ENCODE measurements at places on chromosomes 2 and 18.

- peak within 1 kb of the TSS; percentile 96 for H3K27ac ChIP-seq
- H3K36me3 ChIP-seq: no peaks in the 10 kb centered on the region
- no peaks in the 10 kb centered on the region for H3K27me3 ChIP-seq
Measured at GRCh38 chr2:65056215-65057053, at the start of gene CEP68. TSS of gene CEP68 (plus strand) at chr2:65056416. CDS start at chr2:65069445, 13,029 bp downstream.

GRCh38 chr2:16853088-16853487 lies 187.5 kb upstream of the CYRIA start:
- no peaks in the 10 kb centered on the region for H3K36me3 ChIP-seq
- H3K27ac ChIP-seq: no peak overlapping the region
- H3K27me3 ChIP-seq: no peaks in the 10 kb centered on the region
- no peaks in the 10 kb centered on the region for H3K4me1 ChIP-seq
- DNase-seq: no peak

DNA sequence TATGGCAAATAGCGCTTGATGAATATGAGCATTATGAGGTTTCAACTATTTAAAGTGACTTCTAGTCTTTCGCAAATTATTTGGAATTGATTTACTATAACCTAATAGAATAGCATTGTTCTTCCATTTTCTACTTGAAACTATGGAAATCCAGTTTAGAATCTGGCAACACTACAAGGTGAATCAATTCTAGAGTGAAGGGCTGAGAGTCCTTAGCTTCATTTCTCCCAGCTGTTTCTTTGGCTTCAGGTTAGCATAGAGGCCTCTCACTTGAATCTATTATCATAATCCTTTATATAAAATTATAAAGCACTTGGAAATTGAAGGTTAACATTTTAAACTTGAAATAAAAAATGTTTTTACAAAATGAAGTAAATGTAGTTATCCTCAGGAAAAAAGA lies 318.8 kb downstream of the CCDC85A start:
- no peak for DNase-seq
- H3K27me3 ChIP-seq: no peaks in the 10 kb centered on the region
- H3K36me3 ChIP-seq: no peaks in the 10 kb centered on the region
- H3K27ac ChIP-seq: no peak overlapping the region
- H3K4me1 ChIP-seq: no peaks in the 10 kb centered on the region

- DNase-seq: no peak
- no peaks in the 10 kb centered on the region for H3K4me1 ChIP-seq
- no peak overlapping the region for H3K27ac ChIP-seq
- H3K4me3 ChIP-seq: no peak overlapping the region
- no peaks in the 10 kb centered on the region for H3K36me3 ChIP-seq
Measured at GRCh38 chr2:204897561-204897960, 352.3 kb downstream of the PARD3B start.

DNA sequence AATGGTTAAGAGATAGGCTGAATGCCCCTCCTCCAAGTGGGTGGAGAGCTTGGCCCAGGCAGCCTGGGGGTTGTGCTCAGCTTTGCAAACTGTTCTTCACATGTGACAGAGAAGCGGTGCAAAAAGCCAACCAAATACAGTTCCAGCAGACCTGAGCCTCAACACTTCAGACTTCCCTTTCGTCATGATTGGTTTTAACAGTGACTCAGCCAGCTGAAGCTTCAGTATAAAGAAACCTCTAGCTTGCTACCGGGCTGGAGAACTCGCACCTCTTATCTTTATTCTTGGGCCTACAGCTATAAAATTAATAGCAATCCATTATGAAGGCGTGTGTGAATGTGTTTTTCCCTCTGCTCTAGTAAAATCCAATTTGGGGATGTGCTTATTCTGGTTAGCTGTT lies 20.0 kb downstream of the SETBP1 start:
- no peaks in the 10 kb centered on the region for H3K36me3 ChIP-seq
- H3K4me1 ChIP-seq: peaks cover 74% of the 10 kb centered on the region
- H3K27me3 ChIP-seq: no peaks in the 10 kb centered on the region
- peak; percentile 69 for DNase-seq

DNA sequence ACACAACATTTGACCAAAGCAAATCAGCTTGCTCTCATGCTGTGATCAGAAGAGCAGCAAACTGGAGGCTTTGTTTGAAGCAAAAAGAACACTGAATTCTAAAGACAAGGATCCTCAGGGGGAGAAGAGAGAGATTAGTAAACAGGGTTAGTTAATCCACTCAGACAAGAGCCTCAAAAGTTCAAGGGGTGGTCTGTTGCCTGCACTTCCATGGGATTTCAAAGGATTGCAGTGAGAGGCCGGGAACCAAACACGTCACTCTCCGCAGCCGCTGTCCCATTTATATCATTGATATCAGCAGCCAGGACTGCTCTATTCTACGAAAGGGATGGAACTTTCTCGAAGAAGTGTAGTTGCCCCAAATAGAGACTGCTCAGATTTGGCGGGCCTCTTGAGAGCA lies 97.8 kb upstream of the SP3 start:
- no peaks in the 10 kb centered on the region for H3K36me3 ChIP-seq
- H3K4me1 ChIP-seq: no peaks in the 10 kb centered on the region
- no peak overlapping the region for H3K4me3 ChIP-seq
- no peak overlapping the region for H3K27ac ChIP-seq
- no peak for DNase-seq

- peaks cover 7% of the 10 kb centered on the region for H3K4me1 ChIP-seq
- H3K27ac ChIP-seq: no peak overlapping the region
- H3K27me3 ChIP-seq: no peaks in the 10 kb centered on the region
- no peak for DNase-seq
Measured at GRCh38 chr2:47023332-47023731, 107.7 kb upstream of the MCFD2 start.

GRCh38 chr2:192885569-192886160 lies 690.9 kb upstream of the TMEFF2 start:
- DNase-seq: peak; percentile 28
- no peak overlapping the region for H3K4me3 ChIP-seq
- H3K27me3 ChIP-seq: no peaks in the 10 kb centered on the region

DNA sequence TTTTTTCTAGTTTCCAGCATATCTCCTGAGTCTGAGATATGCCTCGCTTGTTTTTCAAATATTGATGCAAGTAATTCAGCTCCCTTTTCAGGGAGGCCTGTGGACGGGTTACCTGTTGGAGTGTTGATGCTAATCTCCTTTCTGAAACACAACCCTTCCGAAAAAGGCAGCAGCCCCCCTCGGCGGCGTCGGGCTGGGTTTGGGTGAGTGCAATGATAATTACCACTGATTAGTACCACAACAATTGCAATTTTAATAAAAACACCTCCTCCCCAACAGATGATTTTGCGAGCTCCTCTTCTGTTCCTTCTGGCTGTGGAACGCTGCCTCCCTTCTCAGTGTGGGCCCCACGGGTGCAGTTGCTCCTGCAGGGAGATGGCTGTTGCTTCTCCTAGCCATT lies 66.3 kb downstream of the PTGR3 start:
- no peaks in the 10 kb centered on the region for H3K36me3 ChIP-seq
- H3K4me3 ChIP-seq: no peak overlapping the region
- H3K27ac ChIP-seq: no peak overlapping the region

- no peak overlapping the region for H3K4me3 ChIP-seq
- H3K4me1 ChIP-seq: no peaks in the 10 kb centered on the region
- no peak for DNase-seq
- no peak overlapping the region for H3K27ac ChIP-seq
- H3K36me3 ChIP-seq: no peaks in the 10 kb centered on the region
Measured at GRCh38 chr2:51387235-51387634, 355.3 kb upstream of the NRXN1 start.

GRCh38 chr18:62450546-62451410 lies 72.0 kb upstream of the ZCCHC2 start:
- peaks cover 18% of the 10 kb centered on the region for H3K4me1 ChIP-seq
- peak; percentile 72 for DNase-seq
- no peak overlapping the region for H3K4me3 ChIP-seq
- no peaks in the 10 kb centered on the region for H3K36me3 ChIP-seq
- H3K27me3 ChIP-seq: no peaks in the 10 kb centered on the region
- H3K27ac ChIP-seq: peak overlapping the region; percentile 20

- no peaks in the 10 kb centered on the region for H3K36me3 ChIP-seq
- H3K4me1 ChIP-seq: peaks cover 10% of the 10 kb centered on the region
- H3K4me3 ChIP-seq: no peak overlapping the region
- peak; percentile 59 for DNase-seq
Measured at GRCh38 chr2:237434866-237435311, 20.9 kb upstream of the COL6A3 start.

- H3K27me3 ChIP-seq: no peaks in the 10 kb centered on the region
- H3K4me3 ChIP-seq: no peak overlapping the region
- H3K36me3 ChIP-seq: no peaks in the 10 kb centered on the region
- H3K4me1 ChIP-seq: no peaks in the 10 kb centered on the region
- no peak for DNase-seq
Measured at GRCh38 chr18:64384101-64384500, 235.2 kb upstream of the LINC00305 start.

DNA sequence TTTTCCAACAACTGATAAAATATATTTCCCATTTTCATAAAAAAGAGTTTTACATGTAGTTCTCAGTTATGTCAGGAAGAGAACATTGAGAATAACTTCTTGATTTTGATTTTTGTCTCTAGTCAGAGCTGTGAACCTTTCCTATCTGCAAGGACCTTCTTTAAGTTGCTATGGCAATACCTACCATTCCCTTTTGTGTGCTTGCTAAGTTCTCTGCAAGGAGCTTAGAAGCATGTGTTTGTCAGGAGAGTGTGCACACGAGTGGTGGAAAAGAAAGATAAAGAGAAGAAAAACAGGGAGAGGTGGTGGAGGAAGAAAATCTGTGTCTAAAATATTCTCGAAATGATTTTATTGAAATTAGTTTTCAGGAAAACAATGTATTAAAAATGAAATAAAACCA lies 140.3 kb upstream of the SLC8A1 start:
- no peaks in the 10 kb centered on the region for H3K36me3 ChIP-seq
- no peak overlapping the region for H3K4me3 ChIP-seq
- H3K27ac ChIP-seq: no peak overlapping the region
- no peak for DNase-seq

DNA sequence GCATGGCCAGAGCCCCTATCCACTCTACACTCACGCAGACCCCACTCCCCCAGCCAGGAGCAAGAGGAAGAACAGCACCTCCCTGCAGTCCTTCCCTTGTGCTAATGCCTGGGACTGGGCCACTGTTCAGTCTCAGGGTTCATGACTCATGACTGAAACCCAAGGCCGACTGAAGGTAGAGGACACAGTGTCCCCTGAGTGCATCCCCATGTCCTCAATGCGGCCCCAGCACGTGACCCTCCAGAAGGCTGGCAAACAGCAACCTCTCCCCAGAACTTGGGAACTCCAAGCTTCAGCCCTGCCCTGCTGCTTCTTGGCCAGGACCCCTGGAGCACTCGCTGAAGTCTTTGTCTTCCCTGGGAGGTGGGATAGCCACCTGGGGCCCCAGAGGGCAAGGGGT lies 6.0 kb upstream of the ADRA2B start:
- no peak for DNase-seq
- H3K4me3 ChIP-seq: no peak overlapping the region
- H3K36me3 ChIP-seq: no peaks in the 10 kb centered on the region
- no peak overlapping the region for H3K27ac ChIP-seq

DNA sequence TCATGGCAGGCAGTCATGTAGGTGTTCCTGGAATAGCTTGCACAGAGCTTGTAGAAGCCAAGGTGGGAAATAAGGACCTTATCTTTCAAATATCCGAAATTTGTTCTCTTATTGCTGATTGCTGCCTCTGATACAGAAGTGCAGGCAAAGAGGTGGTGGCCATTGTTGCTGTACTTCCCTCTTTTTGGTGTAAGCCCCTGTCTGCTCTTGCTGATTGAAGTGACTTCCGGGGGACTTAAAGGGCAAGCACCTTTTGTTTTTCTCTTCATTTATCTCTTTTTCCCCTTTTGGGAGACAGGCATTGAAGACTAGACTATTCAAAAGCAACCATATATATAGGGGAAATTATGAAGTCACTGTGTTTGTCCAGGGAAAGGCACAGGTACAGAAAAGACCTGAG lies 131.6 kb upstream of the OTX1 start:
- H3K4me3 ChIP-seq: no peak overlapping the region
- H3K4me1 ChIP-seq: no peaks in the 10 kb centered on the region
- H3K27me3 ChIP-seq: no peaks in the 10 kb centered on the region
- DNase-seq: no peak
- H3K36me3 ChIP-seq: peaks cover 23% of the 10 kb centered on the region

DNA sequence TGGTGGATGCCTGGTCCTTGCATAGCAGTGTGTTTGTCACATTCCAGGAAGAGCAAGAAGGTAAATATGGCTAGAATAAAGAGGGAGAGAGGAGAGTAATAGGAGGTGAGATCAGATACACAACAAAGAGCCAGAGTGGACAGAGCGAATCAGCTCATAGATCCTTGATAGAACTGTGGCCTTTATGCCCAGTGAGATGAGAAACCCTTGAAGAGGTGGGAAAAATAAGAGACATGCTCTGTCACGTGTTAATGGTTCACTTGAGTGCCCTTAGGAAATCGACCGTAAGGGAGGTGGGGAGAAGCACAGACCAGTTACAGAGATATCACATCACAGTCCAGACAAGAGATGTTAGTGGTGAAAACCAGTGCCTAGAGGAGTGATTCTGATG lies 84.7 kb upstream of the RAB27B start:
- H3K36me3 ChIP-seq: no peaks in the 10 kb centered on the region
- no peak overlapping the region for H3K4me3 ChIP-seq
- H3K27ac ChIP-seq: no peak overlapping the region
- DNase-seq: no peak
- peaks cover 14% of the 10 kb centered on the region for H3K4me1 ChIP-seq

GRCh38 chr2:116988303-116988702 lies 826.2 kb upstream of the DDX18 start:
- no peaks in the 10 kb centered on the region for H3K4me1 ChIP-seq
- H3K36me3 ChIP-seq: no peaks in the 10 kb centered on the region
- H3K27ac ChIP-seq: no peak overlapping the region

- H3K36me3 ChIP-seq: no peaks in the 10 kb centered on the region
- H3K4me3 ChIP-seq: peak overlapping the region; percentile 29
- H3K4me1 ChIP-seq: peaks cover 49% of the 10 kb centered on the region
- H3K27me3 ChIP-seq: no peaks in the 10 kb centered on the region
- H3K27ac ChIP-seq: peak overlapping the region; percentile 78
Measured at GRCh38 chr2:113219889-113220641, 46.3 kb downstream of the PSD4 start.

GRCh38 chr2:173943738-173944137 lies 21.4 kb downstream of the SP3 start:
- H3K4me1 ChIP-seq: peaks cover 92% of the 10 kb centered on the region
- peak; percentile 18 for DNase-seq
- H3K4me3 ChIP-seq: no peak overlapping the region

Measured in stomach (tissue), 19 donors.